Foreskin keratinocyte (primary cell): ENCODE measurements at places on chromosomes 1 and 21.

GRCh38 chr1:46622344-46622743 is 5.7 kb upstream of the MOB3C start:
- peak; percentile 52 for DNase-seq

DNA sequence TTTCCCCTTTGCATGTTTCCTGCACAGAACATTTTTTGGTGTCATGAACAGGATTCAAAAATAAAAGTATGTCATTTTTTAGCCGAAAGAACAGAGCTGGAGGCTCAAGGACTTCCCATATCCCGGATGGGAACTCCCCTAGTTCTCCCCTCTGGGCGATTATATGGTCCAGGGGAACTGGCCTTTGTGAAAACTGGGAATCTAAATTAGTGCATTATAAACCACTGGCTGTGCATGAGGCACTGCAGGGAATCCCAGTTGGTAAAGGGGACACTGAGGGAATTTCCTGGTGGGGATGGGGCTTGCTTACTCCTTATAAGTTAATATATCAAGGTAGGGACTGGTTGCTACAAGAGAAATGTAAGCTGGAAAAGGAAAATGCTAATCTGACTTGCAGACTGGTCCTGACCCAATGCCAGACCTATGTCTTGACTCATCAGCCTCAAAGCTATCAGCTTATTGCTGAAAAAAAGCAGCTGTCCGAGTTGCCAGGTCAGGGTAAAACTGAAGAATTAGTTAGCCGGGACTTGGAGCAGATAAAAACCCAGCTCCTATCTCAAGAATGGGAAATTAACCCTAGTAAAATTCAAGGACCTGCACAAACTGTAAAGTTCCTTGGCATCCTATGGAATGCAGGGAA is 122.6 kb downstream of the FCRL5 start:
- no peak for DNase-seq

DNA sequence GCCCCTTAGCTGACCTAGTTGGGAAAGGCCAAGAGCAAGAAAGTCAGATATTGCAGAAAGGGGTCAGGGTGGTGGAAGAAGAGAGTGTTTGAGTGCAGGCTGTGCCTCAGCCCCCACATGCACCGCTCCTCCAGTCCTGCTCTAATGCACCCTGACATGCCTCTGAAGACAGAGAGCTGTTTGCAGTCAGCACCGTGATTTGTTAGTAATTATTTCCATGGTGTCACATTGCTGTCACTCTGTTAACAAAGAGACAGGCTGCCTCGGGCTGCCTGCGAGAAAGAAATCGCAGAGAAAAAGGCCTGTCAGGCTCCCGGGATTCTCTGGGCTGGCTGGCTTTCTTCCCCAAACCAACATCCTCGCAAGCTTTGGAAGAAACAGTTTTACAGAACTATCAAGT is 58.3 kb downstream of the ERI3 start:
- DNase-seq = no peak

- no peak for DNase-seq
Observed at GRCh38 chr1:28518745-28519341, 13.0 kb downstream of the RCC1 start.

GRCh38 chr1:240033406-240033805 is 58.3 kb upstream of the FMN2 start:
- DNase-seq = no peak

DNA sequence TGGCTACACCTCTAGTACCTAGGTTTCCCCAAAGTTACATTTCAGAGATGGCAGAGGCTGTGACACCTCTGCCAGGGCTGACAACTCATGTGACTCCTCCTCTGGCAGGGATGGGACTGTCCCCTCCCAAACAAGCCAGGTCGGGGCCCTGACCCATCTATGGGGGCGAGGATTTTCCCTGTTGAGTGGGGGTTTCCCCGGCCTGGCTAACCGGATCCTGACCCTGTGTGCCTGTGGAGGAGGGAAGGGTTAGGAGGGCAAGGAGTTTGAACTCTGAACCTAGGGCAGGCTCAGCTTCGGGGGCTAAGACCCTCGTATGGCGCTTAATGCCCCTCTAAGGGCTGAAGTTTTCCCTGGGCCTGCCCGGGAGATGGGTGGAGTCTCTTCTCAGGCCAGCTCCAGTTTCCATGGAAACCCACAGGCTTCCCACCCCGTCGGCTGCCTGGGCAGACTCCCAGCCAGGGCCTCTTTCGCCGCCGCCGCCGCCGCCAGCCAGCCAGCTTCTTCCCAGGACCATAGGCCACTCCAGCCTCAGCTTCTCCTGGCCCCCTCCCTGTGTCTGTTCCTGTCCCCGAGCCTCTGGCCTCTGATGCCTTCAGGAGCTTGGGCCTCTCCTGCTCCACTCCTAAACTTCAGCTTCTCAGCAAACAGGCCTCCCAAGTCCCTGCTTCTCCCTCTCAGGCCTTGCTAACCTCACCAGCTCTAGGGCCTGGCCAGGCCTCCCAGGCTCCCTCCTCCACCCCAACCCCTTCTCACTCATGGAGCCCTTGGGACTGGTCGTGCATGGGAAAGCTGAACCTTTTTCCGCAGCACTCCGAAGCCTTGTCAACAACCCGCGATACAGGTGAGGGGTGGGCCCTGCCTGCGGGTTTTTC is at the start of gene BTBD19:
TSS of gene BTBD19 (plus strand) at position 461 of the 875 bp plus-strand sequence. CDS start at position 759, 298 bp downstream.
- no peak for DNase-seq

DNA sequence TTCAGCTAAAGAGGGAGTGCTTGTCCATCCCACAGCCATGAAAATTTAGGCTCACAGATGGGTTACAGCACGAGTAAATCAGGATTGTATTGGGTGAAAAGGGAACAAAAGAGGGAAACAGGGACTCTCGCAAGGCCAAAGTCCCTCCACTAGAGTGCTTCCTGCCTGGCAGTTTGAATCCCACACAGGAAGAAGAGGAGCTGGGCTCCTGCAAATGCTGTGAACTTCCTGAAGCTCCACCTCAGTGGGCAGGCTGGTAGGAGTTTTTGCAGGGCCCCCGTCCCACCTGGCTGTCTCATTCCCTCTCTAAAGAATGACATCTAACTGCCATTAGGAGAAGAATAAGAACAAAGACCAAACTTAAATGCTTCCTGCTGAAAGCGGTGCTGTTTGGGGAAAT is 712.0 kb upstream of the PRMT6 start:
- no peak for DNase-seq

GRCh38 chr1:204928671-204929486 is 58.2 kb downstream of the NFASC start:
- DNase-seq = no peak

DNA sequence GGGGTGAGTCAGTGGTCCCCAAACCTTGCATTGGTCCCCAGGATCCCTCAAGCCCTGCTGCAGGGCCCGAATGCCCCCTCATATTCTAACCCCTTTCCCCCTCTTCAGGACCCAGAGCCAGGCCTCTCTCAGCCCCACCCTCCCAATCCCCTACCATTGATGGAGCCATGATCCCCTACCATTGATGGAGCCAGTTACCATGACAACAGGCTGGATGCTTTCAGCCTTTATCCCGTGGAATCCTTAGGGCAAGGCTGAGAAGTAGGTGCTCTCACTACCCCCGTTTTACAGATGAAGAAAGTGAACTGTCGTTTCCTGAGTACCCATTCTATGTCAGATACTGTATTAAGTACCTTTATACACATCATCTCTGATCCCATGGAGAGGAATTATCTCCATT is 70.8 kb downstream of the EPHB2 start:
- DNase-seq = no peak

DNA sequence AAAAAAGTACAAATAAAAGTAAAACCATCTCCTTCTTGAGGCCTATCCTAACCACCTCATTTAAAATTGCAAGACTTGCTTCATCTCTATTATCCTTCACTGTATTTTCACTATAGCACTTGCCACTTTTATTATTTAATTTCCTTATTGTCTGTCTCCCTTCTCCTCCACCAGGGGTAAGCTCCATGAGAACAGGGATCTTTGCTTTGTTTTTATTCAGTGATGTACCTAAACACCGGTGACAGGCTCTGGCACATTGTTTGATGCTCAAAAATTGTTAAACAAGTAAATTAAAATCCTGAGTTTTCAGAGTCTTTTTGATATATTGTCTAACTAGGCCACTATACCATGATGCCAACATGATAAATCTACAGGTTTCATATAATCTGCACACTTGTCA is 17.2 kb upstream of the SPEN start:
- no peak for DNase-seq

GRCh38 chr1:219927298-219927955 is 930 bp downstream of the SLC30A10 start:
- no peak for DNase-seq

DNA sequence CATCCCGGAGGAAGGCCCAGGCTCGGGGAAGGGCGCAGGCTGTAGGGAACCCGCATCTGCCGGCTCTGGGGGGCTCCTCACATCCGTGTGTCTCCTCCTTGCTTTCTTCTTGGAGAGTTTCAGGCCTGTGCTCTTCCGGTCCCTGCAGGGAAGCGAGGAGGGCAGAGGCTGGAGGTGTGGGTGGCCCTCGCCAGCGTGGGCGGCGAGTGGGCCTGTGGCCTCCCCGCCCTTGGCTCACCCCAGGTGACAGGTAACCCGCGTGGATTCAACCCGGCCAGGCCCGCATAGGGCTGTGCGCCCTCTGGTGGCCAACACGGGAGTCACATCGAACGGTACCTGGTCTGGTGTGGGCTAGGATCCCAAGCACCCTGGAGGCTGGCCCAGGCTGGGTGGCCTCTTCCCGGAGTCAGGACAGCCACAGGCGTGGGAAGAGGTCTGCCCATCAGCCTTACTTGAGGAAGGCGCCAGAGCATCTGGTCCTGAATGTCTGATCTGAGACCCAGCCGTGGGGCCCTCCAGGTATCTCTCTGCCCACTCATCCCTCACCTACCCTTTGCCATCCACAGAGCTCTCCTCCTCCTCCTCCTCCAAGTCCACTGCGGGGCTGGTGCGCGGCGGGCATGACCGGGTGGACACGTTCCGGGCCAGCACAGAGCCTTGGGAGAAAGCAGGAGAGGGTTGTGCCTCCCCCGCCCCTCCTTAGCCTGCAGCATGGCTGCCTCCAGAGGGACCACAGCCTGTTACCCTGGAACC is 9.6 kb upstream of the TNFRSF25 start:
- no peak for DNase-seq

GRCh38 chr1:44894591-44894990 is 51.5 kb upstream of the PTCH2 start:
- DNase-seq = peak; percentile 74

GRCh38 chr1:156385534-156386031 is 16.6 kb downstream of the RHBG start:
- DNase-seq = no peak

DNA sequence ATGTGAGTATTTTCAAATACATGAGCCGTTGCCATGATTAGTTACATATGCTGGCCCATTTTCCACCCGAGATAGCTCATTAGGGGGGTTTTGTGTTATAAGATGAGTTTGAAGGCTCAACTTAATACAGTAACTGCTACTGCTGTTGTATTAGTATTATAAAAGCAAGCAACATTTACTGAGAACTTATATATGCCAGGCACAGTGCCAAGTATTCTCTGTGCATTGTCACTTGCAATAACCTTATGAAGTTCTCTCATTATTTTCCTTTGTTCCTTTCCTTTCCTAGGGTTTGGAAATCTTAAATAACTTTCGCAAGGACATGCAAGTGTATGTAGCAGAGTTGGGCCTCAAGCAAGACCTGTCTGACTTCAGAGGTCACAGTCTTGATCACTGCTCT is 107.9 kb downstream of the RYR2 start:
- DNase-seq = no peak

- DNase-seq = peak; percentile 73
Observed at GRCh38 chr1:30058970-30059369, 664.4 kb downstream of the MATN1 start.

DNA sequence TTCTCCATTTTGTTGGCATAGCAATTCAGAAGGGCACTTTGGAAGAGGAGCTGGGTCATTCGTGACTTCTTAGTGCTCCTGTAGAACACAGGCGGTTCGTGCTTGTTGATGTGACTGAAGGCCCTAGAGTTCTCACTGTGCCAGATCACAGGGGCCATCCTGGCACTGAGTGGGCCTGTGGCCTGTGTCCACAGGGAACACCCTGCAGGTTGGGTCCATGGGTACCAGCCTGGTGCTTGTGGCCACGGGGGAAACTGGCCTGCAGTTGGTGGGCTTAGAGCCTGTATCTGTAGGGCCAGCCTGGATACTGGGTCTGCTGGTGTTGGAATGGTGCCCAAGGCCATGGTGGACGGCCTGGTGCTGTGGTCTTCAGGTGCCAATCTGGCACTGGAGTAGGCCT is 9.2 kb downstream of the OR2G3 start:
- DNase-seq = no peak

- no peak for DNase-seq
Observed at GRCh38 chr1:151686561-151686960, 30.0 kb downstream of the CELF3 start.

- no peak for DNase-seq
Observed at GRCh38 chr1:3345792-3346191, 108.7 kb upstream of the ARHGEF16 start.

DNA sequence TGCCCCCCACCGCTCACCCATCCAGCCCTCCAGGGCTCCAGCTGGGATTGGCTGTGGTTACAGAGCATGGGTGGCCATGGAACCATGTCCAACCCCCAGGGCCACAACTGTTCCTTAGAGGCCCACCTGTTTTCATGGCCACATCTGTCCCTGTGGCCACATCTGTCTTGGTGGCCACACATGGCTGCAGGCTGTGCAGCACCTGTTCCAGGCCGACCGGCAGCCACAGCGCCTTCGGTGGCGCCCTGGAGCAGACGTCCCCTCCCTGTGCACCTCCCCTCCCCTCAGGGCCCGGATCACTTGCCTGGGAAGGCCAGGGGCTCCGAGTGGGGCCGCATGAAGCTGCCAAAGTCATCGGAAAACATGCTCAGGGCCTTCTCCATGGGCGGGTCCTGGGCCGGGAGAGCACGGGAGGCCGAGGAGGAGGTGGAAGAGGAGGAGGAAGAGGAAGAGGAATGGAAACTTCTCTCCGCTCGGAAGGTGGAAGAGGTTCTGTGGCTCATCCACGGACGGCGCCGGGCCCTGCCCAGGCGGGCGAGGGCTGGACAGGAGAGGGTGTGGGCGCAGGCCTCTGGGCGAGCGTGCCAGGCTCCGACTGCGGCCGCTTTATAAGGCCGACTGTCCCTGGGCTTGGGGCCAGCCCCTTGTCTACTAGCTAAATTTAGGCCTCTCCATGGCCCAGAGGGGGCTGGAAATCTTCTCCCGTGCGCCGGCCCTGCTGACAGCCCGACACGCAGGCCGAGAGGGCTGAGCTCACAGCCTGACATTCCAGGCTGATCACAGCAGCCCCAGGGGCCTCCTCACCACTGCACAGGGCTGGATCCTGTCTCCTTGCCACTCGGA is at the start of gene HSPB7:
TSS of gene HSPB7 (minus strand) at position 583 of the 843 bp plus-strand sequence. CDS start at position 503, 80 bp downstream.
- DNase-seq = no peak

DNA sequence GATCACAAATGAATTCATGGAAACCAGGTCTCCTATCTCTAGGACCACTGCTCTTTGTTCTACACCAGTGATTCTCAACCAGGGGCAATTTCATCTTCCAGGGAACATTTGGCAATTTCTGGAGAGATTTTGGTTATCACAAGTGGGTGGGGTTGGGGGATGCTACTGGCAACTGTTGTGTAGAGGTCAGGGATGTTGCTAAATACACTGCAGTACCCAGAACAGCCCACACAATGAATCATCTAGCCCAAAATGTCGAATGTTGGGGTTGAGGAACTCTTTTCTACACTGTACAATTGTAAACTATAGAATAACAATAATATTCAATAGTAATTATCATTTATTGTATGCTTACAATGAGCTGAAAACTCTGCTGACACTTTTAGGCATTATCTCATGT is 55.7 kb upstream of the UBE2U start:
- no peak for DNase-seq

- DNase-seq = no peak
Observed at GRCh38 chr1:85342207-85342606, 65.8 kb upstream of the BCL10 start.
